Thoracic aorta (tissue), 2 donors: ENCODE measurements at places on chromosomes 4 and X.

DNA sequence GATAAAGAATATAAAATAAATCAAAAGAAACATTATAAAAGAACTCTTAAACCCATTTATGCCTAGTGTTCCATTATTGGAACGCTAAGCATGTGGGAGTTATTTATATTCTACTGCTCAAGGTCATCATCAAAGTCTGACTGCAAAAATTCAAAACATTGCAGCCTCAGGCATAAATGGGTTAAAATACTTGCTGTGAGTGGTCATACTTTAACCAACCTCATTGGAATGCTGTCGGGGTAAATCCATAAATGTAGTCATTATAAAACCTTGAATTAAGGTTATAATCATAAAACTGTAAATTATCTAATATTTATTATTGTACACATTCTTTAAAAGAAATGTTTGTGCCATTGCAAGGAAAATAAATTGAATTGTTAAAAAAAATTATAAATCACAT lies 55.0 kb downstream of the RPS6KA6 start:
- DNase-seq = no peak
- no peaks in the 10 kb centered on the region for H3K4me1 ChIP-seq
- no peak overlapping the region for H3K4me3 ChIP-seq
- H3K27me3 ChIP-seq = no peaks in the 10 kb centered on the region
- no peaks in the 10 kb centered on the region for H3K36me3 ChIP-seq
- H3K27ac ChIP-seq = no peak overlapping the region

- no peak overlapping the region for H3K27ac ChIP-seq
- H3K4me1 ChIP-seq = no peaks in the 10 kb centered on the region
- DNase-seq = no peak
- no peak overlapping the region for H3K4me3 ChIP-seq
- H3K27me3 ChIP-seq = no peaks in the 10 kb centered on the region
Measured at GRCh38 chrX:41066969-41067368, 18.3 kb upstream of the USP9X start.

GRCh38 chr4:82225030-82225429 lies 148.8 kb downstream of the HNRNPD start:
- DNase-seq = no peak
- H3K36me3 ChIP-seq = no peaks in the 10 kb centered on the region
- H3K27me3 ChIP-seq = no peaks in the 10 kb centered on the region
- no peak overlapping the region for H3K4me3 ChIP-seq
- no peaks in the 10 kb centered on the region for H3K4me1 ChIP-seq
- H3K27ac ChIP-seq = no peak overlapping the region

DNA sequence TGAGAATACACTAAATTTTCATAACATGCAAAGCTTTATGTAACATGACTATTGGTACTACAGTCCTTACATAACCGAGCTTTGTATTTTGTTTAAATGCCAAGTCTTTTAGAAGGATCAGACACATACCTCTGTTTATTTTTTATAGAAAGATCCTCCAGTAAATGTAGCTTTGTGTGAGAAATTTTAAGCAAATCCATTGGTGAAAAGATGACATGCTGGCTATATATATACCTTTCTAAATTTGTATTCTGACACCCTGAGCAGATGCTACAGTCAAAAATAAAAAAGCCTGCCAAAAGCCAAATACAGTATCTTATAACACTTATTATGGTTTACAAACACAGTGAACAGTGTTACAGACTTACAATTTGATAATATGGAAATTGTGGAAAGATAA lies at the start of gene YIPF7:
TSS of gene YIPF7 (minus strand) at position 201 of the 400 bp plus-strand sequence. CDS start 1,525 bp downstream, outside the sequence.
- no peak within 1 kb of the TSS for H3K27ac ChIP-seq
- H3K4me3 ChIP-seq = no peak within 1 kb of the TSS
- no peaks in the 10 kb centered on the region for H3K36me3 ChIP-seq
- no peaks in the 10 kb centered on the region for H3K27me3 ChIP-seq

GRCh38 chr4:25936696-25937095 lies 22.7 kb downstream of the SMIM20 start:
- no peaks in the 10 kb centered on the region for H3K27me3 ChIP-seq
- no peaks in the 10 kb centered on the region for H3K36me3 ChIP-seq
- no peaks in the 10 kb centered on the region for H3K4me1 ChIP-seq
- H3K27ac ChIP-seq = no peak overlapping the region

DNA sequence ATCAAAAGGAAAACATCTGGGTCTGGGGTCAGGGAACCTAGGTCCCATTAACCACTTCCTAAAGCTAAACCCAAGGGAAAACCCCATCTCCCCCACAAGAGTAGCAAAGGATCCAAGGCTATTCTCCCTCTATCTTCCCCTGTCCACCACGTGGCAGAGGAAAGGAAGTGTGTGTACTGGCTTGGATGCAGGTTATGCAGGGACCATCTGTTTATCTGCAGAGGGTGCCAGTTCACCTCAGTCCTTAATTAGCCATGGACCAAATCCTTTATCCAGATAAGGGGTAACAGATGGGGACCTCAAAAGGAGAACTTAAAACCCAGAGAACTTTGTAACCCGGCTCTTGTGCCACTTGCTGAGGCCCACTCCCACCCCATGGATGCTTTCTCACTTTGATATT lies 135.3 kb downstream of the ZNF518B start:
- no peaks in the 10 kb centered on the region for H3K27me3 ChIP-seq
- no peak overlapping the region for H3K4me3 ChIP-seq
- no peak overlapping the region for H3K27ac ChIP-seq
- no peak for DNase-seq
- H3K36me3 ChIP-seq = no peaks in the 10 kb centered on the region
- H3K4me1 ChIP-seq = no peaks in the 10 kb centered on the region

GRCh38 chrX:41781500-41781899 lies 57.5 kb downstream of the GPR82 start:
- H3K36me3 ChIP-seq = no peaks in the 10 kb centered on the region
- no peak overlapping the region for H3K27ac ChIP-seq
- H3K27me3 ChIP-seq = no peaks in the 10 kb centered on the region
- H3K4me1 ChIP-seq = no peaks in the 10 kb centered on the region
- no peak overlapping the region for H3K4me3 ChIP-seq

DNA sequence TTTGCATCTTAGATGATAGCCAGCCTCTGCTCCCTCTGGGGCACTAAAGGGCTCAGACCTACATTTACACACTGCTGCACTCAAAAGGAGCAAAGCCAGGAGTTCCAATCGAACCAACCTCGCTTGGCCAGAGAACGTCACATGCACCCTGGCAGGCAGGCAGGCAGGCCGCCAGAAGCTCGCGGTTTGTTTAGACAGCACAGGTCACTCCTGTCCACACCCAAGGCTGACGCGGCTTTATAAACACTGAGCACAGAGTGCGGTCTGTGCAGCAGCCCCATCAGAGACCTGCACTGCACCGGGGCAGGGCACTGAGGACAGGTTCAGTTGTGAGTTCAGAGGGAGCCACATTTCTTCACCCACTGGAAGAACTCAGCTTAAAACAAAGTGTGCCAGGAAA lies 143.9 kb downstream of the BCOR start:
- no peaks in the 10 kb centered on the region for H3K4me1 ChIP-seq
- H3K27ac ChIP-seq = no peak overlapping the region
- peak; percentile 6 for DNase-seq
- no peaks in the 10 kb centered on the region for H3K36me3 ChIP-seq
- H3K4me3 ChIP-seq = no peak overlapping the region

DNA sequence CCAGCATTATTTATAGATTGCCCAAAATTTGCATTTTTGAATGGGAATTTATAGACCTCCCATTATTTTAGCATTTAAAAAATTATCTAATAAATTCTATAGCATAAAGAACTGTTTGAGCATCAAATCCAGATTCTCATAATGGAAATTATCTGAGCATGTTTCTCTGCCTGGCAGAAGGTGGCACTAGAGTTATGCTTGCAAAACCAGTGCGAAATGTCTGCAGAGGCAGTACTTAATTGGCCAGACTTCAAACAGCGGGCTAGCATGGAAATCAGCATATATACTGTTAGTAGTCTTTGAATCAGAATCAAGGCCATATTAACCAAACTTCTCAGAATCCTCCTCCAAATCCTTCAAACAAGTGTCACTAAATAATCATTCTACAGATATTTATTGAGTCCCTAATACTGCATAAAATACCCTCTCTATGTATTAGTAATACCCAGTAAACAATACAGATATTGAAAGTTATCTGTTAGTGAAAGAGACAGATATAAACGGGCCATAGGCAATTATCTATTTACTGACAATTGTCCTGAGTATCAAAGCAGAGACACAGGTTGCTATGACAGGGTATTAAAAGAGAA lies 78.7 kb upstream of the DCLK2 start:
- H3K4me1 ChIP-seq = peaks cover 16% of the 10 kb centered on the region
- no peak for DNase-seq
- H3K27ac ChIP-seq = no peak overlapping the region
- no peaks in the 10 kb centered on the region for H3K27me3 ChIP-seq
- H3K4me3 ChIP-seq = no peak overlapping the region

DNA sequence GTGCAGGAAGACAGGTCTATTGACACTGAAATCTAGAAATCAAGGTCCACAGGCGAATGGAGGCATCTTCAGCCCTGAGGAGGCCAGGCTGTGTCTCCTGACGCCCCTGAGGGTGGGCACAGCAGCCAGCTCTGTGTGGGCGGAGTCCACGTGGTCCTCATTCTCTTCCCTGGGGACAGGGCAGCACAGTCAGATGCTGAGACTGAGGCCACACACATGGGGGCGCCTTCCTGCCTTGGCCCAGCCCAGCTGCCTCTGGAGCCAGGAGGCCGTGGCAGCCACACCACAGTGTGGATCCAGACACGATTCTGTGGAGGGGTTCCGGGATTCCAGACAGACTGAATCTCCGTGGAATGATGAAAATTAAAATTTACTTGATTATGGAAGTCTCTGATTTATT lies 20.8 kb downstream of the FGFR3 start:
- no peak overlapping the region for H3K4me3 ChIP-seq
- no peaks in the 10 kb centered on the region for H3K4me1 ChIP-seq
- DNase-seq = no peak
- H3K27ac ChIP-seq = no peak overlapping the region
- H3K27me3 ChIP-seq = no peaks in the 10 kb centered on the region

- peaks cover 13% of the 10 kb centered on the region for H3K36me3 ChIP-seq
- H3K4me1 ChIP-seq = peaks cover 30% of the 10 kb centered on the region
- no peaks in the 10 kb centered on the region for H3K27me3 ChIP-seq
- no peak for DNase-seq
- H3K4me3 ChIP-seq = no peak overlapping the region
Measured at GRCh38 chr4:94590493-94590892, 138.8 kb downstream of the PDLIM5 start.

GRCh38 chrX:149453030-149453429 lies 52.1 kb downstream of the IDS start:
- no peaks in the 10 kb centered on the region for H3K36me3 ChIP-seq
- H3K4me1 ChIP-seq = no peaks in the 10 kb centered on the region
- DNase-seq = no peak
- no peak overlapping the region for H3K27ac ChIP-seq
- H3K4me3 ChIP-seq = no peak overlapping the region
